Nucleus accumbens (tissue), 56 donors: ENCODE measurements at places on chromosomes 13 and 19.

DNA sequence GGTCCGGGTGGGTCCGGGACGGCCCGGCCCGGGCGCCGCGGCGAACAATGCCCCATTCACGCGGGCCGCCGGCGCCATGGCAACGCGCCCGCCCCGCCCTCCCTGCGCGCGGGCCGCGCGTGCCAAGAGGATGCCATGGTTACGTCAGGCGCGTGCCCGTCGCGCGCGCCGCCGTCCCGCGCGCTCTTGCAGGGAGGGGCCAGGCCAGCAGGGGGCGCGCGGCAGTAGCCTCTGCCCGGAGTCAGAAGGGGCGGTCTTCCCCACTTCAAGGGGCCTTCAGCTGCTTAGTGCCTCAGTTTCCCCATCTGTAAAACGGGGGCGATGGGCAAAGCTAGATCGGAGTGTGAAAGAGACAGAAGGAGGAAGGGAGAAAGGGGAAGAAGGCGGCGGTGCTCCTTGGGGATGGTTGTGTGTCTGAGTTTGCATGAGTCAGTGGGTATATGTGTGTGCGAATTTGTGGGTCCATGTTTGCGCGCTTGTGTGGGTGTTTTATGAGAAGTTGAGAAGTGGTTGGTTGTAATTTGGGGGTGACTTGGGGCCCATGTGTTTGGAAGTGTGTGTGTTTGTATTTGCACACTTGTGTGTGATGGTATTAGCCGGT lies 11.6 kb upstream of the NFIX start:
- DNase-seq: peak; percentile 87

DNA sequence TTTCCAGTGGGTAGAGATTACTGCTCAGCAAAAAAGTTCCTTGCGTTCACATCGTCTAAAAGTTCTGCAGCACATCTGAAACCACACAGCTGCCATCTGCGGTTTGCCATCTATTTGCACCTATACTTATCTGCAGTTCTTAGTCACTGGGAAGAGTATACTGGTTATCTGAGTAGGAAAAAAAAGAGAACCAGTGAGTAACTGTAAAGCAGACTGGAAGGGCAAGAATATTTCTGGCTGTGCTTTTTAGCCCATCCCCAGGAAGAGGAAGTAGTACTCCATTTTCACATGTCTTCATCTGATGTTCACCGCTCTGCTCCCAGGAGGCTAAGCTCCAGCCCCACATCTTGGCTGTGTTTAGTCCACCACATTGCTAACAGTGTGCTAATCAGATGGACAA lies 35.6 kb downstream of the EFNB2 start:
- no peak for DNase-seq

- no peak for DNase-seq
These were observed 17.4 kb downstream of the ZNF579 start for GRCh38 chr19:55563261-55563690.

GRCh38 chr13:108120302-108120701 lies 95.0 kb downstream of the LIG4 start:
- no peak for DNase-seq

GRCh38 chr13:95437561-95437960 lies 115.0 kb upstream of the CLDN10 start:
- DNase-seq: no peak

GRCh38 chr19:45186509-45187334 lies 8.1 kb downstream of the BLOC1S3 start:
- no peak for DNase-seq

DNA sequence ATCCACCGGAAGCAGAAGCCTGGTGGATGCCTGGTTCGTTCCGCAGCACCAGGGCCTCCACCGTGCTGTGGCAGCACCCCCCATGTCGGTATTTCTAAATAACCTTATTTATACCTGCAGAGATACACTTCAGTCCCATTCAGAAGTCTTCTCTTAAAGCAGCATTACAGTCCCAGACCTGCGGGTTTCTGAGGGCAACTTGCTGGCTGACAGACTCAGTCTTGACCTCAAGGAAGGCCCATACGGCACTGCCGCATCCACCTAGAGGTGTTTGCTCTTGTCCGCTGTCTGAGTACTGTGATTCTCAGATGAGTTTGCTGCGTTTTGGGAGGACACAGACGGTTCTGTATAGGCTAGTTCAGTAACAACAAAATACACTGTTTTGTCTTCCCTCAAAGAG lies 16.9 kb upstream of the TEX29 start:
- no peak for DNase-seq

DNA sequence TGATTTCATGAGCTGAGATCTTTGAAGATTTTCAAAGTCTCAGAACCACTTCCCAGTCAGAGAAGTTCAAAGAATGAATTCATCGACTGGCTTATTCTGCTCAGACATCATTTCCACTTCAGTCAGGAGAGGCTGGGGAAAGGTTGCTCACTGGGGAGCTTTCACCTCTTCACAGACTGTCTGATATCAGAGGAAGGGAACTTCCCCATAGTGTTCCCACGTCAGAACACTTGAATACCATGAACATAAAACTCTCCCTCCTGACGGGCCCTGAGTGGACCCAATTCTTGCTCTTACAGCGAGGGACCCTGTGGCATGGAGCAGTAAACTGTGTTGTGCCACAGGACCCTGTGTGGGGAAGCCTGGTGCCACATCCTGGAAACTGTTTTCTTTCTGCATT lies 492.6 kb downstream of the COG6 start:
- DNase-seq: no peak

DNA sequence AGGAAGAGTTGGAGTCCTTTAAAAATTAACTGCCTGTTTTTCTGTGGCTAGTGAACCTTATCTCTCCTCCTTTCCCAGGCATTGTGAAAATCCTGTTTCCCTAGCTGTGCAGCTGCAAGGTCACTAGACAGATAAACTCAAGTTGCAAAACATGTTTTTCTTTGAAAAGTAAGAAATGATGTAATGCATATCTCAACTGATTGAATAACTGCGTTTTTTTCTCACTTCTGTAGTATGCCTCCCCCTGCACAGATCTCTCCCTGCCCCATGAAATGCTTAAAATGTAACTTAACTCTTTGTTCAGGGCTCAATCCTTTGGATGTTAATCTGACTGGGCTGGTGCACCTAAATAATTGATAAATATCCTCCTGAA lies 27.7 kb upstream of the CYSLTR2 start:
- DNase-seq: no peak

DNA sequence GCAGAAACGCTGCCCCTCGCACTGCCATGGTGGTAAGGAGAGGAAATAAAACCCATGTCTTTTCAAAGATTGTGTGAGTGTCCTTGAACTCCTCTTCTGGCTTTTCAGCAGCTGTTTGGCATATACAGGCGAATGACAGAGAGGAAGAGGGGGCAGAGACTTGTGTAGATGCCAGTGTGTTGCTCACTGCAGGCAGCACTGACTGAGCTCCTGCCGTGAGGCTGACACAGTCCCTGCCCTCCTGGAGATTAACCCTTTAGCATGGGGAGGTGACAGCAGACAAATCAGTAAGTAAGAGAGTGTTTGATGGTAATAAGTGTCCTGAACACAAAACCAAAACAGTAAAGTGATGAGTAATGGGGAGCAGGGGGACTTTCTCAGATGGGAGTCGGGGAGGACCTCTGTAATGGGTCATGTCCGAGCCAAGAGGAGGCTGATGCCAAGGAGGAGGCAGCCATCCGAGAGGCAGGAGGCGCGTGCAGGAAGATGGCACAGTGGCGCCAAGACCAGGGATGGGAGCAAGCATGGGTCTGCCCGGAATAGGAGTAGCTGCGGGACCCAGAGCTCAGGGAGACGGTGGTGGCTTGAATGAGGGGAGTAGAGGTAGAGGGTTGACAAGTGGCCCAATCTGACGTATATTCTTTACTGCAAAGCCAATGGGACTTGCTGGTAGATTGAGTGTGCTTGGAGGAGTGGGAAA lies 182.2 kb downstream of the FOXO1 start:
- no peak for DNase-seq

DNA sequence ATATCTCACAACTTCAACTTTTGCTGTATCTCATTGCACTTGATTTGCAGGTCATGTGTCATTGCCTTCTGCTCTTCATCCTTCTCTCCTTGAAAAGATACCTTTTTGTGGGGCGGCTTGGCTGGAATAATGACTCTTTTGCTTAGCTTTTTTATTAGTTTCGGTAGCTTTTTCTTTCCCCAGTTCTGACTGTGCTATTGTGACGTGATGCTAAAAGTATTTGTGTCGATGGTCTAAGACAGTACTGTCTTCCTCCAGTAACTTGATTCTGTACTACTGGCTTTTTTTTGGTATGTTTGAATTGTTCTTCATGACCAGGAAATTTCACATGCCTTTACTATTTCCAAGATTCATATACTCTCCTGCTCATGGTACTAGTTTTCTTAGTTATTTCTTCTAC lies 63.1 kb downstream of the SLITRK1 start:
- no peak for DNase-seq

- no peak for DNase-seq
These were observed 10.1 kb downstream of the ANO8 start for GRCh38 chr19:17324357-17325114.

DNA sequence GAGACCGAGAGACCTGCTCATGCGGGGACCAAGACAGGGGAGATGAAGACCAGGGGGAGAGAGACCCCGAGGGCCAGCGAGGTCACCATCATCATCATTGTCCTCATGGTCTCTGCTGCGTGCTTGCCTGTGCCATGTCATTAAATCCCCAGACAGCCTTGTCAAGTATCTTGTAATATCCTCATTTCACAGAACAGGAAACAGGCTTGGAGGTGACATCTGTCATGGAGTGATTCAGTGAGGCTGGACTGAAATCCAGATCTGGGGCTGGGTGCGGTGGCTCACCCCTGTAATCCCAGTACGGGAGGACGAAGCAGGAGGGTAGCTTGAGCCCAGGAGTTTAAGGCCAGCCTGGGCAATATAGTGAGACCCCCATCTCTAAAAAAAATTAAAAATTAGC lies 5.9 kb upstream of the NANOS2 start:
- no peak for DNase-seq

DNA sequence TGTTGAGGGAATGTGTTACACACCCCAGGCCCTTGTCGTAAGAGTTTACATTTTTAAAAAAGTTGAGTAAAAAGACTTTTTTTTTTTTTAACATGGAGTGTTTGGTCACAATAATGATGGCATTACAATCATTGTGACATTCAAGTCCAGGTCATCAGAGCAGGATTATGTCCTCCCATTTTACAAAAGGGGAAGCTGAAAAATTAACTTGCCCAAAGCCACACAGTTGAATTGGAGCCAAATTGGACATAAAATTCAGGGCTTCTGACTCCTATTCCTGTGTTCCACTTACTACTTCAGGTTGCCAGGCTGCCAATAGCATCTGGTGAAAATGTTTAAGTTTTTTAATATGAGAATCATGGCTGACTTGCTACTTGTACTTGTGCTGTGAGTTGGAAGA lies 49.3 kb downstream of the DLEU7 start:
- no peak for DNase-seq

DNA sequence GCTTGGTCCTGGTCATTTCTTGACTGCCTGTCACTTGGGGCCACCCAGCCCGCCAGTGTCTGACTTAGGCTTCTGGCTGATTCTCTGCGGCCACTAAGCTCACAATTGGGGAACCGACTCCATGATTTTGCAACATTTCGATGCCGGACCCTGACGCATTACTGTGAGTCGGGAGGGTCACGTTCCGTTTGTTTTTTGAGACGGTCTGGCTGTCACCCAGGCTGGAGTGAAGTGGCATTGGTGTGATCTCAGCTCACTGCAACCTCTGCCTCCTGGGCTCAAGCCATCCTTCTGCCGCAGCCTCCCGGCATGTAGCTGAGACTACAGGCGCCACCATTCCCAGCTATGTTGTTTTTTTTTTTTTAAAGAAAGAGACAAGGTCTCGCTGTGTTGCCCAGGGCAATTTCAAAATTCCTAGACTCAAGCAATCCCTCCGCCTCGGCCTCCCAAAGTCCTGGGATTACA lies 3.2 kb upstream of the ADAT3 start:
- DNase-seq: no peak

GRCh38 chr19:13993590-13994300 lies 12.4 kb downstream of the RFX1 start:
- DNase-seq: no peak

DNA sequence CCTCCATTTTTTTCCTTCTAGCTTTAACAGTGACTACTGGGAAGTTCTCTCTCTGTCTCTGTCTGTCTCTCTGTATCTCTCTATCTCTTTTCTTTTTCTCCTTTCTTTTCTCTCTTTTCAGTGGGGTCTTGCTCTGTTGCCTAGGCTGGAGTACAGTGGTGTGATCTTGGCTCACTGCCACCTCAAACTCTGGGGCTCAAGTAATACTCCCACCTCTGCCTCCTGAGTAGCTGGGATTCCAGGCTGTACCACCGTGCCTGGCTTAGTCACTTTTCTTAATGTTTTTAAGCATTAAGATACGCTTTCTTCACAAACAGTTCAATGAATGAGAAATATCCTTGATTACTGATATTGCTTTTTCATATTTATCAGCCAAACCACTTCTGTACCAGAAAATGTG lies 13.1 kb downstream of the PCCA start:
- no peak for DNase-seq

DNA sequence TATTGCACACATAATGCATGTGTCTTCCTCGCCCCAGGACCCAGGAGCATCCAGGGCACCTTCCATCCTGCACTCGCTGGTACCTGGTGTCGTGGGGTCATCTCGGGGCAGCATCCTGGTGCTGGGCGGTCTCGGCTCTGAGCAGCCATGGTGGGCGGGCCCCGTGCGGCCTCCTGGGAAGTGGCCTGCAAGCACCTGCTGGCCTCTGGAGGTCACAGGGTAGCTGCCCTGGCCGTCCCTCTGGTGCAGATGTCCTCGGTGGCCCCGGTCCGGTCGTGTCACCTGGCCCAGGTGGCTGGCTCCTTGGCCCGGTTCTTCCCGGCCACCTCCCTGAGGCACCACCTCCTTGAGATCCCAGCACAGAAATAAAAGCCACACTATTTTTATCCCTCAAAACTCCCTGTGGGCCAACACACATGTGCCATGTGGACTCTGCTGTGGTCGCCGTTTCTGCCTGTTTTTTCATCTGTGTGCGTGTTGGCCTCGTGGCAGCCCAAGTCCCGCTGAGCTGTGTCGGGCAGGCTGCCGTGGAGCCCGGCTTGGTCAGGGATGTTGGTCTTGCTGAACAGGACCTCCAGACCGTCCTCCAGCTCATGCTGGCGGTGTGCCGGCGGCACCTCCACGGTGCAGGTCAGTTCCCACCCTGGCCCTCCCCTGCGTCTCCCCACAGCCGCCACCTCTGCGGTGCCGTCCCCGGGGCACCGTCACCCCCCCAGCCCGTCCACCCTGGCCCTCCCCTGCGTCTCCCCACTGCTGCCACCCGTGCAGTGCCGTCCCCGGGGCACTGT lies 5.0 kb upstream of the GZMM start:
- no peak for DNase-seq

- no peak for DNase-seq
These were observed 40.6 kb upstream of the FBXL3 start for GRCh38 chr13:77067519-77067918.

- DNase-seq: no peak
These were observed 3.1 kb downstream of the ADGRE1 start for GRCh38 chr19:6890401-6890913.

DNA sequence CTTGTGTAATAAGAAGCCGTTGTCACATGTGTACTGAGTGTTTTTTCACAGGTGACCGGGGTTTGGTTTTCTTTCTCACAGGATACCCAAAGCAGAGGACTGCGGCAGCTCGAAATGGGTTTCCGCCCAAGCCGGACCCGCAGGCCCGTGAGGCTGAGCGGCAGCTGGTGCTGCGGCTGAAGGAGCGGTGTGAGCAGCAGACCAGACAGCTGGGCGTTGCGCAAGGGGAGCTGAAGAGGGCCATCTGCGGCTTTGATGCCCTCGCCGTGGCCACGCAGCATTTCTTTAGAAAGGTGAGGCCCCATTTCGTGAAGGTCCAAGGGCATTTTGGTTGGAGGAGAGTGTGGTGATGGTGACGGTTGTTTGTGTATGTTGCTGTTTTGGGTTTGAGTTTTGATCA lies 236.3 kb downstream of the SLC7A1 start:
- no peak for DNase-seq
